ENCODE measurements at places on chromosomes 6 and 20.

- no peak for DNase-seq
Observed at GRCh38 chr20:38194971-38195504, 30.0 kb upstream of the TGM2 start.

GRCh38 chr20:53579581-53580375 lies 13.9 kb downstream of the ZNF217 start:
- peak; percentile 66 for DNase-seq

DNA sequence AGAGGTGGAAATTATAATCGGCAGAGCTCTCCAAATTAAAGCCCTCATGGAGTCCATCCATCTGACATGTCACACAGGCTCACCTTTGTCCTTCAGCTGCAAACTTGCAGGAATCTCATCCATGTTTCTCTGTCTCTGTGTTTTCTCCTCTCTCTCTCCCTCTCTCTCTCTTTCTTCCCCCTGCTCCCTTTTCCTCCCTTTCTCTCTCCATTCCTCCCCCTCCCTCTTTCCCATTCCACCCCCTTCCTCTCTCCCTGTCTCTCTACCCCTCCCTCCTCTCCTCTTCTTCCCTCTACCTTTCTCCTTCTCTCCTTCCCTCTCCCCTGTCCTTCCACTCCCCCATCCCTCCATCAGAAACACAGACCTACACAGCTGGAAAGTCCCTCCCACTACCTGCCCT lies 6.8 kb downstream of the NCR2 start:
- no peak for DNase-seq

DNA sequence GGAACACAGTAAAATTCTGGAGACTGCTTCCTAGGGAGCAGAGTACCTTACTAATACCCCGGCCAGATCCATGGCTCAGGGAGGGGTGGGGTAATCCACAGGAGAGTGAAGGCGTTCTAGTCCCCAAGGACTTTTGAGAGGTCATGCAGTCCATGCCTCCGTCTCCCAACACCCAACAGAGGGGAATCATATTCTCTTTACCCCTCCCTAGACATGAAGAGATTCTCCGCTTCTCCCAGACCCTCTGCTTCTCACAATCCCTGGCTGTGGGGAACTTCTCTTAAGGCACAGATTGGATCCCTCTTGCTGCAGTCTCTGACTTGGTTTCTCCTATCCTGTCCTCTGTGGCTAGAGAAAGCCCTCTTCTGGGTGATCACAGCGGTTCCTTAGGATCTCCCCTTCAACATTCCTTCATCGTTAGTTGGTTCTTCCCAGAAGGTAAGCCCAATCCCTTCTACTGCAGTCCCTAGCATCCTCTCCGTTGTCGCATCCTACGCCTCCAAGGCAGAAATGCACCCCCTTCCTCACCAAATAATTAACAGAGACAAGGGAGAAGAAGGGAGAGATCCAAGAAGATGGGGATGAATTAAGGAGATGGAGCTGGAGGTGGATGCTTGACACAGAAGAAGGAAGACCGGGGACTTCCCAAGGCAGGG lies 562 bp downstream of the GGT7 start:
- no peak for DNase-seq

GRCh38 chr6:88441346-88441745 lies 275.2 kb upstream of the CNR1 start:
- no peak for DNase-seq

DNA sequence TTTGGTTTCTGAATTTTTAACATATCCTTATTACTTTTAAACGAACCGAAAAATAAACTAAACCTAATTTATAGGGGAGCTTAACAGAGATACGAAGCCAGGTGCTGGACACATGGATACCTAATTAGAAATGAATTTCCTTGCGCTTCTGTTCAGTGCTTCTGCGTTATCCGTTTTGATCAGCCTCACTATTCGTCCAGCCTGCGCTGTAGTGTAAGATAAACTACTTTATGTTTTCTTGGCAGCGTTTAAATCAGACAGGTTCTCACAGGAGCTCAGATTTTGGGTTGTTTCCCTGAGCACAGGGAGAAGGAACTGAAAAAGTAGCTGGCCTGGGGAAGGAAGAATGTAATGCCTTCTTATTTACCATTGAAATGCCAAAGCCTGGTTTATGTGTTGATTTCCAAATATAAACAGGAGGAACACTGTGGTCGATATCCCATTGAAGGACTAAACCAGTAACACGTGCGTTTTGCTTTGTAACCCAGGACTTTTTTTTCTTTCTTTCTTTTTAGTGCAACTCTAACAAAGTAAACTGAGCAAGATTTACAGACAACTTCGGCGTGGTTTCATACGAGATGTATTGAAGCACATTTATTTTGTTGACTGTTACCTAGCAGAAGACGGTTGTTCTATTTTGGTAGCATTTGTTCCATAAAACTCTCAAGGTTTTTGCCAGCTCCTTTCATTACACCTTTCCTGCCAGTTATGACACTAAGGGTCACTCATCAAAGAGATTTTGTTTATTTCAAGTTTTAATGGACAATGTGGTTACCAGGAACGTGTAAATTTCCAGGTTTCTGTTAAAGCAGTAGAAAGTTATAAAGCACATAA lies 214.8 kb upstream of the HEY2 start:
- no peak for DNase-seq

DNA sequence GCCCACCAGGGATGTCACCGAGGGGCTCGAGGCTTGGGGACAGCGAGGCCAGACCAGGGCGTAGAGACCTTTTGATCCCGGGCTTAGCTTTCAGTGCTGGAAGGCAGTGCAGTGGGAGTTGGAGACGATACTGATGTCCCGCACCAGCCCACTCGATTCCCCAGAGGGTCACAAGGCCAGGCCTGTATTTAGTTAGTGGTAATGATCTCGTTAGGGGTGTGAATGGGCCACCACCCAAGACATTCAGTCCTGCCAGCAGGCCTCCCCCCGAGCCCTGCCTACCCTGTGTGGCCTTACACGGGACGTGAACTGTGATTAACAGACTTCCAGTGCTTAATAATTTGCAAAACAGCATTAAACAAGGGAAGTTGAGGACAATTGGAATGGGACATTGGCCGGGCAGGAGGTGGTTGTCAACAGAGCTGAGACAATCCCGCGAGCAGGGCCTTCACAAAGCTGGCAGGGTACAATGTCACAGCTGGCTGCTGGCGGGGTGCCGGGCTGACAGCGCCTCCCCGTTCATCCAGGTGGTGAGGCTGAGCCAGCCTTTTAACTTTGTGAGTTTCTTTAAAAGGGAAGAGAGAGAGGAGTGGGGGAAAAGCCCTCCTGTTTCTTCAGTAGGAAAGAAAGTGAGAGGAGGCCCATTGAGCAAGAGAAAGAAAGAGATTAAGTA lies 175.3 kb upstream of the RALGAPA2 start:
- DNase-seq = no peak

DNA sequence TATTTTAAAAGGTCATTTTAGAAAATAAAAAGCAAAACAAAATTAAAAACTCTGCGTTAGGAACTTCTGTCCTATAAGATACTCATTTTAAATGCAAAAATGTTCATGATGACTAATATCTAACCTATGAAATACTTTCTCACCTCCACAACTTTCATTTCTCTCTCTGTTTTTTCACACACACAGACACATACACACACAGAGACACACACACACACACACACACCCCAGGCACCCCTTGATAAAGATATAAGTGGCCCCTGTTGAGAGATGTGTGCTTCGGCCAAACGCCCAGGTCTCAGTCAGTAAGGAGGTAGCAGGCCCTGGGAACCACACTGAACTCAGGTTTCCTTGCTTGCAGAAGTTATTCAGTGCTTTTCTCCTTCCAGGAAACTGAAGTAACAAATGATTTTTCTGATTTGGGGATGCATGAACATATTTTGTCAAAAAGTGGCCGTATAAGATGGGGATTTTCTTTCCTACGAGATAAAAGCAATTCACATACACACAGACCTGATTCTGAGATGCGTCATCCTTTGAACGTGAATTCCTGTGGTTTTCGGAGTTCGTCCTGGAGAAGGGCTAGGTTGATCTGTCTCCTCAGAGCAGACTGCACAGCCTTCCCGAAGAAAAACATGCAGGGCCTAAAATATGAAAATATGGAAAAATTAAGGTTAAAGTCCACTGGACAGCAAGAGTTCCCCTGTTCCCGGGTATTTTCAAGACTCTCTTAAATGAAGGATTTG lies 306.8 kb upstream of the FOXQ1 start:
- no peak for DNase-seq

- no peak for DNase-seq
Observed at GRCh38 chr6:121033091-121033490, 301.2 kb downstream of the TBC1D32 start.

- no peak for DNase-seq
Observed at GRCh38 chr6:2834262-2834661, 7.4 kb downstream of the SERPINB1 start.

DNA sequence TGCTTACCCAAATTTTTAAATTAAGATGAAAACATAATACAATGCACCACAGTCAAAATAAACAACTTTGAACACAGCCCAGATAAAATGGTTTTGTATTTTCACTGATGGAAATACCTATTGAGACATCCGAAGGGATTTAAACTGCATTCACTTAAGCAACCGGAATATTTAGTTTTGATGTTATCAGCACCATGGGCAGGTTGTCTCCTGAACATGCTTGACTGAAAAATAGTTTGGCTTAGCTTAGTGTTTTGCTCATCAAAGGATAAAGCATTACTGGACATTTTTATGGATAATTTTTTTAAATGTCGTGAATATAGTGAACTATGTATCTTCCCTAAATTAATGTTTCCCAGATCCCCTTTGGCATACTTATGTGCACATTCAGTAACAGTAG lies 177.5 kb downstream of the GJA1 start:
- no peak for DNase-seq

GRCh38 chr6:154950979-154951344 lies 44.2 kb upstream of the TIAM2 start:
- DNase-seq = no peak

DNA sequence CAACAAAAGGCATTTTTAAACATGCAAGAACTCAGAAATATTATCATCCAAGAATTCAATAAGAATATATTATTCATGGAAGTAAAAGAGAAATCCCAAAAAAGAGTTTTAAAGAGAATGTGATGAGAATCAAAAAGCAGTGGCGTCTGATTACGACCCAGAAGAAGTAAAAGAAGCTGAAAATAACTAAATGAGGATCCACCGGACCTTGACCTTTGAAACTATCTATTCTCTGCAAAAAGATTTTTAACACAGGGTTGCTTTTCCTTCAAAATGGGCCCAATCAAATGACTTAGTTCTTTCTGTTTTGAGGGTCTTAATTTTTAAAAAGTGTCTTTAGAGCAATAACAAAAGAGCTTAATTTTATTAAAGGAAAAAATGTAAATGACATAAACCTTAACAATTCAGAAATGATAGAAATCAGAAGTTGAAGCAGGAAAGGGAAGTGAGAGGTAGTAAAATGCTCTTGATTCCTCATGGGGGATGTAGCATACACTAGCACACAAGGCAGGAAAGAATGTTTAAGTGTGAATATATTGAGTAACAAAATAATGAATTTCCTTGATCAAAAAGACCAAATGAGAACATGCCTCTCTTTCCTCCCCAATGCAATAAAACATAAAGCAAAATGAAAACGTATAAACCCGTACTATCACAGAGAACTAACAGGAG lies 223.1 kb upstream of the PRDM1 start:
- DNase-seq = no peak

DNA sequence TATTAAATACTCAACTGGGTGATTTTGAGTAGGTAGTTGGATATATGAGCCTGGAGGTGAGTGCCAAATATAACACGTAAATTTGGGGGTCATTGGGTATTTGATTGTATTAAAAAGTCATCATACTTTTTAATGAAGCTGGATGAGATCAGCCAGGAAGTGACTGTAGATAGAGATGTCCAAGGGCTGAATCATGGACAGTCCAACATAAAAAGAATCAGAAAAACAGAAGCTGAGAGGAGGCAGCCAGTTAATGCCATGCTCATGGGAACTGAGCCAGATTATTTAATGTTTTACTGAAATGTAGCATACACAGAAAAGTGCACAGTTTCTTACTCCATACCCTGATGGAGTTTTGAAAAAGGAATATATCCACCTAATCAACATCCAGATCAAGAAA lies 435.5 kb upstream of the PLCB4 start:
- DNase-seq = no peak

DNA sequence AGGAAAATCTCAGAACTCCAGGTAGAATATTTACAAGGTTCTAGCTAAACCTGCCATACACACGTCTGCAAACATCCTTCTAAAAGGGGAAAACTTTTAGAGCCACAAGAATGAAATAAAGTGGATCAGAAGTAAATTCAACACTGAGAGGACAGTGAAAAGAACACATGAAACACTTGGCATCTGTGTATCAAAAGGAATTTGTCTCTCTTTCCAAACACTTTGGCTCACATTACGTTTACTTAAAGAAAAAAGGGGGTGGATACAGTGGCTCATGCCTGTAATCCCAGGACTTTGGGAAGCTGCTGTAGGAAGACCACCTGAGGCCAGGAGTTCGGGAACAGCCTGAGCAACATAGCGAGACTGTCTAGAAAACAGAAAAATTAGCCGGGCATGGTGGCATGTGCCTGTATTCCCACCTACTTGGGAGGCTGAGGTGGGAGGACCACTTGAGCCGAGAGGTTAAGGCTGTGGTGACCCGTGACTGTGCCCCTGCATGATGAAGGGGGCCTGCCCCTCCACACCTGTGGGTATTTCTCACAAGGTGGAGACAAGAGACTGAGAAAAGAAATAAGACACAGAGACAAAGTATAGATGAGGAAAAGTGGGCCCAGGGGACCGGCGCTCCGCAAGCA lies 35.4 kb downstream of the NINL start:
- DNase-seq = no peak
